ENCODE measurements at places on chromosomes 5 and 9.

DNA sequence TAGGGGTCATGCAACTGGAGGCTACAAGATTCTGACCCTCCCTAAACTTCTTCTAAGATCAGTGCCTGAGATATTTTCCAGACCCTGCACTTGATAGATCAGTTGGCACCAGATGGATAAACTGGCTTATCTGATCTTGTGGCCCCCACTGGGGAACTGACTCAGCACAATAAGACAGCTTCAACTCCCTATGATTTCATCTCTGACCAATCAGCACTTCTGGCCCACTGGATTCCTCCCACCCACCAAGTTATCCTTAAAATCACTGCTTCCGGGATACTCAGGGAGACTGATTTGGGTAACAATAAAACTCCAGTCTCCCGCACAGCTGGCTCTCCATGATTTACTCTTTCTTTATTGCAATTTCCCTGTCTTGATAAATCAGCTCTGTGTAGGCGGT lies 2180.4 kb upstream of the WWC1 start:
- DNase-seq, result no peak

DNA sequence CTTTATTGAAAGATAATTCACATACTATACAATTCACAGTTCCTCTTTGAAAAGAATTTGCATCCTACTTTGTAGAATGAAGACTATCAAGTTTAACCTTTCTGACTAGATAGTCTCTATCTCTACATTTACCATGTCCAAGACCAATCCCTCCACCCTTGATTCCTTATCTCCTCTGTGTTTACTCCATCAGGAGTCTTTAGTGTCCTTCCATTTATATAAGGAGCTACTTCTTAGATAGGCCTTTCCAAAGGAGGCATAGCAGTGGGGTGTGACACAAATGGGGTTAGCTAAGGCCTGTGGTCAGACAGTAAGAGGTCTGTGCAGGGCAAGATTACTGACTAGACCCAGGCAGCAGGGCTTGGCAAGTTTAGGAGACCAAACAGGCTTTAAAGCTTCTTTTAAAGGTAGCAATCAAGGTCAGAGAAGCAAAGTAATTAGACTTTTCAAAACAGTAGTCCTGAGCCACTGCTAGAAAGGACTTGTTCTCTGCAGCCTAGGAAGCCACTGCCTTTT lies 11.1 kb upstream of the DMXL1 start:
- no peak for DNase-seq

- DNase-seq, result no peak
Measured at GRCh38 chr5:151313357-151313756, 9.8 kb upstream of the SLC36A3 start.

DNA sequence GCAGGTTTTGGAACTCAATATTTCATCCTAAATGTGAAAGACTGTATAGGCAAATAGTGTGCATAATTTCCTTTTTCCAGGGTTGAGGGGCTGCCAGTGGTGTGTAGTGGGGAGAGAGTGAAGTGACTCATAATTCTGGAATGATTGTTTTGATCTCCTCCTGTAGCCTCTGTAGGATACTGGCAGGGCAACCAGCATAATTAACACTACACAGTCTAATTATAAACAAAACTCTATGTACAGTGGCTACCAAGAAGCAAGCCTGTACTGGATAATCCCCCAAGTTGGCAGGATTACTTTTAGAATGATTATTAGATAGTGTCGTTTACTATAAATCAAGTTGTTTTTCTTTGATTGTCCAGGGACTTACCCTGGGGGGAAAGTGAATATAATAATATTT lies 32.2 kb downstream of the LNPEP start:
- DNase-seq, result peak; percentile 23

GRCh38 chr9:70601000-70601951 lies 186.8 kb upstream of the KLF9 start:
- peak; percentile 97 for DNase-seq

DNA sequence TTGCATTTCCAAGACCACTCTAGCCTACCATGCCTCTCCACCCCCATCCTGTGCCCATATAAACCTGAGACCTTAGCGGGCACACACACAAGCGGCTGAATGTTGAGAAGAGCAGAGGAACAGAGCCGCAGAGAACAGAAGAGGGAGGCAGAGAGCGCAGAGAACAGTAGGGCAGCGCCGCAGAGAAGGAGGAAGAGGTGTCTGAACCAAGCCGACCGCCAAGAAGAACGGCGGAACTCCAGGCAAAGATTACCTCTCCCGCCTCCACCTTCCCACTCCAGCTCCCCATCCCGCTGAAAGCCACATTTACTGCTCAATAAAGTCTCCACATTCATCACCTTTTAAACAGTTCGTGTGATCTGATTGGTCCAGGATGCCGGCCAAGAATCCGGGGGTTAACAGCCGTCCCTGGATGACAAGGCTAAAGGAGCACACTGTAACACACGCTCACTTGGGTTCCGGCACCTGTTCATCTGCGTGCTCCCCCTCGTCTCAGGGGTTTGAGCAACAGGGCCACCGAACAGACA lies 33.2 kb downstream of the GRIN3A start:
- no peak for DNase-seq

GRCh38 chr5:135092476-135092875 lies 58.4 kb upstream of the PITX1 start:
- DNase-seq, result no peak

DNA sequence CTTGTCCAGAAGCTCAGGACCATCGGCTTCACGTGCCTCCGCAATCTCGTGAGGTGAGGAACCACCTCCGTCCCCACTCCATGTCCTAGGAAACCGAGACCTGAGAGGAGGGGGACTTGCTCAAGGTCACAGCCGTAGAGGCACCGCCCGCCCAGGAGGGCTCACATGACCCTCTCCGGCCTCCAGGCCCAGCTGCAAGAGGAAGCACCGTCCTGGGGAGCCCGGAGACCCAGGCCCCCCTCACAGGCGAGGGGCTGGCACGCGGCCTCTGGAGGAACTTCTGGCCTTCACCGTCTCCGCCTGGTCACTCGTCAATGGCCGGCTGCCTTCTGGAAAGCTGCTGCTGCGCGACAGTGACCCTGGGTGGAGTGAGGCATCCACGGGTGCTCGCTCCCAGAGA lies 24.2 kb downstream of the FAM78A start:
- DNase-seq, result no peak

- no peak for DNase-seq
Measured at GRCh38 chr9:86471171-86471815, 117.1 kb upstream of the TUT7 start.

GRCh38 chr5:38752012-38752536 lies 93.7 kb upstream of the OSMR start:
- no peak for DNase-seq

DNA sequence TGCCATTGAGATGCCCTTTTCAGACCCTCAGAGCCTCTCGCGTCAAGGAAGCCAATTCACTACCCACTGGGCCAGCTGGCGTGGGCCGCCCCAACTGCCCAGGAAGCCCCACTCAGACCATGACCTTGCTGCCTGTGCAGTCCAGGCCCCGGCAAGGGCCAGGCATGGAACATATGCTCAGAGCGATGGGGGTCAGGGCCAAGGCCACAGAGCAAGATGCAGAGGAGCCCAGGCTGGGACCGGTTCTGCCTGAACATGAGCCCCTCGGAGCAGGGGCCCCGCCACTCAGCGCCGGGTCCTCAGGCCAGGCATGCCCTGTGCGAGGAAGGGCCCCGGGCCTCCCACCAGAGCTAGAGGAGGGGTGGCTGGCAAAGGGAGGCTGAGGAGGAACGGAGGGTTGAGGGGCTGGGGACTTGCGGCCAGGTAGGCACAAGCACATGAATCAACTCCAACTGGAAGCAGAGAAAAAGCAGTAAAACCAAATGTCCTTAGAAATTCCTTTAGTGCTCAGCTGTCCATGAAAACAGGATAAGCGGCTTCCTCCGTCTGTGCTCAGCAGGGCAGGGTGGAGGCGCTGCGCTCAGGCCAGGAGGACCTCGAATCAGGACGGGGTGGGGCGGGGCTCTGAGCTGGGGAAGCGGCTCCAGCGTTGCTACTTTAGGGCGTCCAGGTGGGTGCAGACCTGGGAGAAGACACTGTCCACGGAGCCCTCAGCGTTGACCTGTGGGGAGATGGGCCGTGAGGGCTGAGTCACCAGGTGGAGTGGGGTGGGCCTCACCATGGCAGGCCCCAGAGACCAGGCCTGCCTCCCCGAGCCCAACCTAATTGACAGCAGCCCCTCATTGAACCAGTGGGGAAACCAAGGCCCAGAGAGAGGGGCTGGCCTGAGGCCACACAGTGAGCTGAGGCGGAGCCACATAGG lies 9.9 kb downstream of the AK1 start:
- no peak for DNase-seq

- DNase-seq, result no peak
Measured at GRCh38 chr9:35686222-35687203, 3.2 kb downstream of the TPM2 start.
